ENCODE measurements at places on chromosomes 2 and 18.

- DNase-seq, result no peak
These were observed 66.0 kb downstream of the CDH2 start for GRCh38 chr18:28110924-28111323.

DNA sequence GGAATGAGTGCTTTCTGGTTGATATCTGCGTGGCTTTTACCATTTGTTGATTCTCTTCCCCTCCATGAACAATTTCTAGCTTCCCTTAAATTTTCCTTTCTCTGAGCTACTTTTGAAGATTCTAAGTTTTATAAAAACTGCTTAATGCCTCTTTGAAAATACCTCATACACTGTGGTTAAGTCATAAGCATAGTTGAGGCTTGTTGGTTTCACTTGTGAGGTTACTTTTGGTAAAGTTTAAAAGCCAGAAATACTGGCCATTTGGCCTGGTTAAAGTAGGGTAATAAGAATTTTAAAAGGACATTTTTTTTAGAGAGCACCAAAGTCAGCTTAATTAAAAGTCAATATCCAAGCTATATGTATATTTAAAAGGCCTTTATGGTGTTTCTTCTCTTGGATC is 21.3 kb upstream of the CAPN13 start:
- DNase-seq, result no peak

DNA sequence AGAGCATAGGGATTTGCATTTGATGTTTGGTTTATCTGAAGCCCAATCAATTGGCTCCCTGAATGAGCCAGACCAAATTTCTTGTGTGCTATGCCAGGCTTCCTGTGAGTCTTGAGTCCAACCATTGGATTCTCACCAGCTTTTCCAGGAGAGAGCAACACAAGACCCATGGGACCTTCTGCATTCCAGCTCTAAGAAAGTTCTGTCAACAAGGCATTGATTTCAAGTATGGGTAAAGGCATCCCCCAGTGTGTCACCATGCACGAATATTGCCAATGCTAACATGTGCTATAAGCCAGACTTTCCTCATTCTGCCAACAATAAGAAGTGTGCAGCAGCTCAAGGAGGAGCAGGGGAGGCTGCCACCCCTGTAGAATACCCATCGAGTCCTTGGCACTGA is 266.6 kb downstream of the ETAA1 start:
- no peak for DNase-seq

DNA sequence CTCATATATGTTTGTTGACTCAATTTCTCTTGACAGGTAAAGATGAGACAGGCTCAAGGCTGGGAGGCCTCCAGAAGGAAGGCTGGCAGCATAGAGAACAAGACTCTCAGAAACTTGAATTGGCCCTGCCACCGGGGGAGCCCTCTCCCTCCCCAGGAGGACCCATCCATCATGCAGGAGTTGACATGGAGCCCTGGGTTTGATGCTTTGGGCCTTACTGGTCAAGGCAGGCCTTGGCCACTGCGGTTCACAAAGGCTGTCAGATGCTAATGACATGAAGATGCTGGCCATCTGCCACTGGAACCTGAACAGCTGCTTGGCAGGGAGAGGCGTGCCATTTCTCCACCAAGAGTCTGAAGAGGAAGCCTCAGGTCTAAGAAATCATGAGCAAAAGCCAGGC is 193.6 kb downstream of the MTCL1 start:
- DNase-seq, result no peak

- DNase-seq, result no peak
These were observed 1441.6 kb downstream of the SUCLG1 start for GRCh38 chr2:83017366-83018090.

- no peak for DNase-seq
These were observed 12.8 kb upstream of the SCN9A start for GRCh38 chr2:166388481-166389070.

GRCh38 chr2:204452464-204453023 is 92.7 kb upstream of the PARD3B start:
- no peak for DNase-seq

DNA sequence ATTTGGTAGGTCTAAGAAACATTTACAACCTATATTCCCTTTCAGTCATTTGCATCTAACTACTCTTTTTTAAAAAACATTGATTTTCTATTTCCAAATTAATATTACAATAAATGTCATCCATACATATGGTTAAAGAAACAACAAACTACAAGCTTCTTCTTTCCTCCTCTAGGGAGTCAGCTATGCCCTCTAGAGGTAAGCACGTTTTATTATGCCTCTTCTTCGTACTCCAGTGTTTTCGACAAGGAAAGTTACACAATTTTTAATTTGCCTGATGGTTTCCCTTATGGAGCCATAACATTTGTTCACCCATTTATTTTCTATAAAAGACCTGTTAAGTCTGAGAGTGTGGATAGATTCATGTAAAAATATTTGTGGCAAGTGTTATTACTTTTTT is 183.4 kb upstream of the CDH7 start:
- no peak for DNase-seq

DNA sequence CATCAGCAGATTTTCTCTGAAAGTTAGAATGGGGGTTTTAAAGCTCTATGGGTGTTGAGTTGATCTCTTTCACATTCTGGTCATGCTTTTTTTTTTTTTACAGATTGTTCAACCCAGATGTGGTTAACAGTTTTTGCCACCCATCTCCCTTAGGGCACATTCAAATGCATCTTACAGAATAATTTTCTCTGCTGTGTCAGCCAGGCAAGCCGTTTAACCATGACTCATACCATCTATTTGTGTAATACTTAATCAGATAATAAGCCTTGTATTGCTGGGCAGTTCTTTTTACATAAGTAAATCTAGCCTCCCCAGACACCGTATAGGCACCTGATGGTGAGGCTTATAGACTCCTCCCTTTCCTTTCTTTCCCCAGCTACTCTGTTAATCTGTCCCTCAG is 62.0 kb downstream of the TGIF1 start:
- DNase-seq, result no peak

- DNase-seq, result no peak
These were observed 94.3 kb downstream of the TRABD2A start for GRCh38 chr2:84786601-84787000.

DNA sequence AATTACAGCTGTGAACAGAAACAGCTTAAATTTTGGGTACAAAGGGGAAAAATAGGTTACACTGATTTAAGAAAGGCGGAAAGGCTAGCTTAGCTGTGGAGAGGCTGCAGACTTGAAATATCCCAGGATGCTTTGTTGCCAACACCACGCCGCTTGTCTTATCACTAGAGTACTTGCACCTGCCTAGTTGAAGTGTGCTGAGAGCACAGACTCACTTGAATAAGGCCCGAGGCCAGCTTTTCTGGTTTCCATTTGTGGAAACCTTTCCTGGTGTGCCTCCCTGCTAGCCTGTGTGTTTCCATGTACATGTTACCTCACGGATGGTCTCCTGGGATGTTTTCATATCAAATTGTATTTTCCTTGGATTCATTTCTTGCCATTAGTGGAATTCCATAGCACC is 3.2 kb downstream of the CABLES1 start:
- no peak for DNase-seq

DNA sequence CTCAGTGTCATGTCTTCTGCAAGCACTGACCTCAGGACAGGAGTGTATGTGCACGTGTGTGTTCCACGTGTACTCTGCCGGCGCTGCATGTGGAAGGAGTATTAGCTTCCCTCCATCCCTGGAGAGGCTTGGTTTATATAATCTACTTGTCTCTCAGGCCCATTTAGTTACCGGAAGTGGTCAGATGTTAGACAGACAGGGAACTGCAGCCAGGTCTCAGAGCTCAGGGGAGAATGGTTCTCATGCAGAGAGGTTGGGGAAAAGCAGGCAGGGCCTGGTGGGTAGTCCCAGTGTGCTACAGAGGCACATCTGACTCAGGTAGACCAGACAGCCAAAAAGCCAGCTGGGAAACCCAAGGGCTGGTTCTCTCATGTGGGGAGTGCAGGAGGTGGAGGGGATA is 167.9 kb downstream of the CTIF start:
- DNase-seq, result no peak

DNA sequence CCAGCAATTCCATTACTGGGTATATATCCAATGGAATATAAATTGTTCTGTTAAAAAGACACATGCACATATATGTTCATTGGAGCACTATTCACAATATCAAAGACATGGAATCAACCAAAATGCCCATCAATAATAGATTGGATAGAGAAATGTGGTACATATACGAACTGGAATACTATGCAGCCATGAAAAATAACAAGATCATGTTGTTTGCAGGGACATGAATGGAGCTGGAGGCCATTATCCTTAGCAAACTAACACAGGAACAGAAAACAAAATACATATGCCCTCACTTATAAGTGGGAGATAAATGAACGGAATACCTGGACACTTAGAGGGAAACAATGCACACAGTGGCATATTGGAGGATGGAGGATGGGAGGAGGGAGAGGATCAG is 355.8 kb downstream of the CCDC85A start:
- no peak for DNase-seq

DNA sequence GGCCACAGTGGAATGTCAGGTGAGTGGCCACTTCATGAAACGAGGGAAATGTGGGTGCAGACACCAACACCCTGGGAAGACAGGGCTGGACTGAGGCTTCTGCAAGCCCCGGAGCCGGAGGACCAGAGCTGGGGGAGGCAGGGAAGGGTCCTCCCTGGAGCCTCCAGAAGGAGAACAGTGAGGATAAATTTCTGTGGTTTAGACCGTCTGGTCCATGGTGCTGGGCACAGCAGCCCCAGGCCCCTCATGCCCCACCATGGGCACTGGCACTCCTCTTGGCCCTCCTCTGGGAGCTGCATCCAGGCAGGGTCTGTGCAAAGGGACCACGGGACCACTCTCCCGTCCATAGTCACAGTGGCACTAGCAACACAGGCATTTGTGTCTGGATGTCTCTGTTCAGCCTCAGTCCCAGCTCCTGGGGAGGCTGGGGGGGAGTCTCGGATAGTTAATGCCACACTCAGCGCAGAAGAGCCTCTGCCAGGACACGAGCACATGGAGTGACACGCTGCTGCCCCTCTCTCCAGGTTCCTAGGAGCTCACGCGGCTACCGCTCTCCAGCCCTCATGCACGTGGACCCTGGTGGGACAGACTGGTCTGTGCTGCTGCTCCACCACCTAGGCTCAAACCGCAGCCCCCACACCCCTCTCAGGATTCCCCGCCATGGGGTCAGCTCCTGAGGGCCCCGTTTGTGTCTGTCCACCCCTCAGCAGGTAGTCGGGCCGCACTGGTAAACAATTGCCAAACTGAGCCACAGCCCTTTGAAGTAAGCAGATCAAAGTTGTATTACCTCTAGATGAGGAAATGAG is 305.9 kb upstream of the SALL3 start:
- DNase-seq, result no peak

- no peak for DNase-seq
These were observed 82.2 kb upstream of the ASB18 start for GRCh38 chr2:236346366-236346765.

DNA sequence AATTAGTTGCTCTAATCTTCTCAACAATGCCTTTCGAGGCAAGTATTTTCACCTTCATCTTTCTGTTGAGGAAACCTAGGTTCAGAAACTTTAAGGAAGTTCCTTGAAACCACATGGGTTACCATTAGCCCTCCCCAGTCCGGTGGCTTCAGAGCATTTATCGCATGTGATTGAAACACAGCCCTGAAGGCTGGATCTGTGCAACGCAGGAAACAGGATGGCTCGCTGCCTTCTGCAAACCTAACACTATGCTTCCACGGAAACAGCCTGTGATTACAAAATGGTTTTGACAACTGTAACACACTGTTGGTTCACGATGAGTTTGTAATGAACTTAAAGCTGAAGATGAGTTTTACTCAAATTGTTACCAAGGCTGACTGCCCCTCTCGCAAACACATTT is 68.5 kb downstream of the EPB41L3 start:
- no peak for DNase-seq

DNA sequence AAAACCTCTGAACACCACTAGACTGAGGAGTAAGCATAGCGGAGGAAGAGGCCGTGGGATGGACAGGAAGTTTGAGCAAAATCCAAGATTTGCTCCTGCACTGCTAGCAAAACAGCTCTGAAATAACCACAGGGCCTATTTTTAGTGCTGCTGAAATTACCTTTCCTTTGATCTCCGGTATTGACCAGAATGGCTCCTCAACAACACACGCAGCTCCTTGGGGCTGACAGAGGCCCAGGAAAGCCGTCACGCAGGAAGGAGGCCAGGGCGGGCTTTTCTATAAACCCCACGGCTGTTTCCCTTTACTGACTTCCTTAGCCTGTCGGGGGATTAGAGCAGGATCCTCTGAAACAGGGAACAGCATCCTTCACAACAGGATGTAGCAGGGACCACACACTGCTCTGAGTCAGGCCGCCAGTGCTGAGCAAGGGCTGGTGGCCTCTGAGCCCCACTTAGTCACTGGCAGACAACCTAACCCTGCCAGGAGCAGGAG is 80.8 kb upstream of the LCLAT1 start:
- no peak for DNase-seq

GRCh38 chr2:89842180-89842908 is 1150.9 kb downstream of the RPIA start:
- DNase-seq, result no peak

DNA sequence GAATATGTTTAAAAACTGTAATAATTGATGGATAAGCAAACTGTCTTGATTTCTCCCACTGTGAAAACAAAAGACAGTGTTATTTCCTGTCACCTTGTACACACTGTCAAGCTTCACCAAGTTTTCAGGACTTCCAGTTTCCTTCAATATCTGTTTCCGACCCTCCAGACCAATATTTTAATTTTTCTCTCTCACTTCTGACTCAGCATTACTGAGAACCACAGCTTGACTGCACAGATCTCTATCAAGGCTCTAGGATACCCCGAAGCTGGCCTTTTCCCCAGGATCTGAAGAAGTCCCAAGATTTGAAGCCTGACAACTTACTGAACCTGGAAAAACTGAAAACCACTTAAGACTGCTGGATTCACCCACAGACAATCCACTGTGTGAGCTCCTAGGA is 13.2 kb upstream of the SULT1C3 start:
- no peak for DNase-seq

GRCh38 chr2:201263779-201264178 is 3.4 kb downstream of the CASP8 start:
- no peak for DNase-seq

DNA sequence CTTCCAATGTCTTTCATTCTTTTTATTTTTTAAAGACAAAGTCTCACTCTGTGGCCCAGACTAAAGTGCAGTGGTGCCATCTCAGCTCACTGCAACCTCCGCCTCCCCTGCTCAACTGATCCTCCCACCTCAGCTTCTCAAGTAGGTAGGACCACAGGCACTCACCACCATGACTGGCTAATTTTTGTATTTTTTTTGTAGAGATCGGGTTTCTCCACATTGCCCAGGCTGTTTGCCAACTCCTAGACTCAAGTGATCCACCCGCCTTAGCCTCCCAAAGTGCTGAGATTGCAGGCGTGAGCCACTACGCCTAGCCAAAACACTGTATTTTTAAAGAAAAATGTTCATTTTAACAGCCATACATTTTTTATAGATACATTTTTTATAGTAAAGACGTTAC is 12.7 kb downstream of the GCKR start:
- no peak for DNase-seq

GRCh38 chr2:218814540-218815243 is 16.9 kb downstream of the PRKAG3 start:
- DNase-seq, result no peak
